ENCODE measurements at places on chromosomes 6 and 20. TPM values are rescaled to one million over a fixed set of nuclear protein-coding genes. Genes with fewer than 3 reads are reported as not detected.

CLDN20 gene
- total RNA-seq, result not detected

RIMS1 gene
- 15.7 TPM for total RNA-seq

CAGE1 gene
- not detected for total RNA-seq

TNXB gene
- total RNA-seq, result 130 TPM

PRPF6 gene
- 55.8 TPM for total RNA-seq

UBD gene
- 1.6 TPM for total RNA-seq

STMND1 gene
- not detected for total RNA-seq

PACSIN1 gene
- under 0.01 TPM for total RNA-seq

CBLN4 gene
- 0.52 TPM for total RNA-seq

SLC32A1 gene
- not detected for total RNA-seq

BCKDHB gene
- total RNA-seq, result 24.5 TPM

CST1 gene
- not detected for total RNA-seq

RARS2 gene
- 31.8 TPM for total RNA-seq

MDFI gene
- total RNA-seq, result 37.1 TPM

PRRT1 gene
- not detected for total RNA-seq

MCCD1 gene
- total RNA-seq, result not detected

DEFB124 gene
- total RNA-seq, result not detected

DOK5 gene
- 31.3 TPM for total RNA-seq

IRAK1BP1 gene
- 3.7 TPM for total RNA-seq

LY6G6C gene
- not detected for total RNA-seq

SLPI gene
- not detected for total RNA-seq

MYL9 gene
- 5.7 TPM for total RNA-seq

GMPR gene
- total RNA-seq, result 26.1 TPM

SAMD10 gene
- total RNA-seq, result 1.0 TPM

FNDC11 gene
- total RNA-seq, result 0.52 TPM

HLA-DQB1 gene
- total RNA-seq, result 7.8 TPM

PRR18 gene
- 0.52 TPM for total RNA-seq

RIOK1 gene
- total RNA-seq, result 18.3 TPM

SNAP25 gene
- total RNA-seq, result 4.2 TPM

VGLL2 gene
- 17.7 TPM for total RNA-seq

PRL gene
- 1.0 TPM for total RNA-seq

DEF6 gene
- total RNA-seq, result 5.2 TPM

WFDC8 gene
- total RNA-seq, result not detected

PRDM13 gene
- total RNA-seq, result not detected

IL17F gene
- total RNA-seq, result not detected

GRIK2 gene
- 3.7 TPM for total RNA-seq

VSX1 gene
- total RNA-seq, result not detected

CRISP2 gene
- total RNA-seq, result not detected

THEMIS gene
- under 0.01 TPM for total RNA-seq

COL19A1 gene
- total RNA-seq, result 10.4 TPM

TNF gene
- not detected for total RNA-seq

Measured in skeletal muscle tissue (tissue), 5 donors.